Astrocyte of the cerebellum (primary cell): ENCODE measurements at places on chromosomes 1 and 21.

DNA sequence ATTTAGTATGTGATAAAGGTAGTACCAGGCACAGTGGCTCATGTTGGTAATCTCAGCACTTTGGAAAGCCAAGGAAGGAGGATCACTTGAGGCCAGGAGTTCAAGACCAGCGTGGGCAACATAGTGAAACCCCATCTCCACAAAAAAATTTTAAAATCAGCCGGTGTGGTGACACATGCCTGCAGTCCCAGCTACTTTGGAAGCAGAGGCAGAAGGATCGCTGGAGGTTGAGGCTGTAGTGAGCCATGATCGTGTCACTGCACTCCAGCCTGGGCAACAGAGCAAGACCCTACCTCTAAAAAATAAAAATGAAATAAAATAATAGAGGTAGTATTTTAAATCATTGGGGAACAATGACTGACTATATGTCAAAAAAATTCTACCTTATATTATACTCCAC lies 17.2 kb downstream of the SASS6 start:
- no peak for DNase-seq

DNA sequence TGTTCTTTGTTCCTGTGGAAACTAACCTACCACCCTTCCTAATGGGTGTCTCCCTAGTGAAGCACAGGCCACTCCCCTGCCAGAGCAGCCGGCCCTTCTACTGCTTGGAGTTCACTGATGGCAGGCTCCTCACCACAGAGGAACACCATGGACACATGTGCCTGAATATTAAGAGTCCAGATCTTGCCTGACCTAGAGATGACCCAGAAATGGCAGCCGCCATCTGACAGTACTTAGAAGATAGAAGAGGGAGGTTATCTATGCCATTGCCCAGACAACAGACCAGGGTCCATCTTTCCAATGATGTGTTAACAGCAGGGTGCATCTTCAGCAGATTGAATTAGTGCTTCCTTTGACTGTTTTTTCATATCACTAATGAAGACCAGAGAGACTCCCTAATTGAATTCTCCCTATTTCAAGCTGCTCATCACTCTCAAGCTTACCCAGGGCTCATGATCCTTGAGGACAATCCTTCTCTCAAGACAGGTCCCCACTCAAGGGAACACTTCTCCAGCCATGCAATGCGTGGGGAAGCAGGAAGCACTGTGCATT lies 59.8 kb downstream of the PLEKHA6 start:
- no peak for DNase-seq

GRCh38 chr1:16026723-16027484 lies 5.1 kb downstream of the CLCNKA start:
- DNase-seq: no peak

- DNase-seq: peak; percentile 39
Measured at GRCh38 chr1:107529511-107530149, 388.8 kb downstream of the NTNG1 start.

DNA sequence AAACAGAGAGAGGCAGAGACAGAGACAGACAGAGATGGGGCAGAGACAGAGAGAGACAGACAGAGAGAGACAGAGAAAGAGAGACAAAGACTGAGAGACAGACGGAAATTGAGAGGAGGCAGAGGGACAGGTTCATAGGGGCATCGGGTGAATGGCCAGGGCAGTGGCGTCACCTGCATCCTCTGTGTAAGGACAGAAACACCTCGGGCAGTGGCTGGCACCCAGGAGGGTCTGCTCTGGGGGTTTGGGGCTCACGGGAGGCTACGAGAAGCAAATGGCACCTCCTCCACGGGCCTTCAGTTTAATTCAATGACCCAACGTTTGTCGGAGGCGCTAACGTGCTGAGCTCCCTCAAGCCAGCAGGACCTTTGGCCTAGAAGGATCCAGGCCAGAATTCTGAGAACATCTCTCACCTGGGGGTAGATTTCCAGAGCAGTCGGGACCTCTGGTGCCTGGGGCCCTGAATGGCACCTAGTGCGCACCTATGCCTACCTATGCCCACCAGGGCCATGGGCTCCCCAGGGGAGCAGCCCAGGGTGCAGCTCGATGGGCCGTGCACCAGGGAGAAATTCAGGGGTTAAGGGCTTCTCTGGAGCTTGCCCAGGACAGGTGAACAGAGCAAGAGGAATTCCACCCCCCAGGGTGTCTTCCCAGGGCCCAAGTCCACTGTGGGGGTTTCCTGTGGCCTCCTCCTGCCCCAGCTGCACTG lies 20.6 kb upstream of the PTTG1IP start:
- no peak for DNase-seq

DNA sequence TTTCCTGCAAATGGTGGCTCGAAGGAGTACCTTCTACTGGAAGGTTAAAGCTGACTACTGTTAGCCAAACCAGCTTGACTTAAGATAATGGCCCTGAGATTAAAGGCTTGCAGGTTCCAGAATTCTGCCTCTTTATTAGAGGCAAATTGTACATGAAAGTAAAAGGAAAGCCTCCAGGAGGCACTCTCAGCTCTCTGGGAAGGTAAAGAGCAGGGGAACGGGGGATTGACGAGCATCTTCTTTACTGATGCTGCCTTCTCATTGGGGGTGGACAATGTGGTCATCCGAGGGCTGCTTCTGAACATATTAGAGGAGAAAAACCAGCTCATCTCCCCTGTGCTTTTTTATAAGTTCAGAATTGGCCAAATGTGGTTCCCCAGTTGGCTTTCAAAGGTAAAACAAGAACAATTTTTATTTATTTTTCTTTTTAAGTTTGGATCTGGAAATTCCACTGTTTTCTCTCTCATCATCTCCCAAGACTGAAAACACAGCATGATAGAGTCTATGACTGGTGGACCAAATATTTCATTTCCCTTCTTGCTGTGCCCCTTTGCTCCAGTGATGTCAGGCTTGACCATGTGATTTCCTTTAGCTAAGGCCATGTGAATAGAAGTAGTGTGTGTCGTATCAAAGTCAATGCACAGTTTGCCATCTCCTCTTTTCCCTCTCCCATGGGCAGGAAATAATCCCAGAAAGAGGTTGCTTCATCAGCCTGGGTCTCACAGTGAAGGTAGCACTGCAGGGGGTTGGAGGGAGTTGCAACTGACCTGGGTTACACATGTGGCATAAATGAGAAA lies 292.7 kb downstream of the PRDM2 start:
- no peak for DNase-seq

GRCh38 chr1:119467219-119467618 lies 39.8 kb upstream of the HSD3B1 start:
- DNase-seq: no peak

DNA sequence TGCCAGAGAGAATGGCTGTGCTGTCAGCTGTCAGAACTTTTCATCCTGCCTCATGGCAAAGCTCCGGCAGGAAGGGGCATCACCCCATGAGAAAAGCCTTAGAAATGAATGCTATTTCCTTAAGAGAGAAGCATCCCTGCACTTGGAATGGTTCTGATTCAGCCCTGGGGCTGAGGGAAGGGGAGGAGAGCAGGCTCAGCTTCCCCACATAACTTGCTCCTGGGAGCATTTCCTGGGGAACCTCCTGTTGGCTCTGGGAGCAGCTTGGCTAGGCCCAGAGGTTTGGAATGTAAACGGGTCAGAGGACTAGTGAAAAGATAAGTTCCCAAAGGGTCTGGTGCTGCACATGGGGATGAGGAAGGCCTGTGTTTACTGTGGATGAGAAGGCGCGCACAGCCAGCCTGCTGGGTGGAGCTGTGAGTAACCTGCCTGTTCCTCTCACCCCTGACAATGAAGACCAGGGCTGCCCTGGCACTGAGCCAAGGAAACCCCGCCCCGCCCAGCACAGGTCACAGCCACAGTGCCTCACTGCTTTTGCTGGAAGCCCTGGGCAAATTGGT lies 5.0 kb downstream of the PRELP start:
- DNase-seq: peak; percentile 12

GRCh38 chr1:224594851-224595250 lies 21.3 kb upstream of the CNIH3 start:
- no peak for DNase-seq

DNA sequence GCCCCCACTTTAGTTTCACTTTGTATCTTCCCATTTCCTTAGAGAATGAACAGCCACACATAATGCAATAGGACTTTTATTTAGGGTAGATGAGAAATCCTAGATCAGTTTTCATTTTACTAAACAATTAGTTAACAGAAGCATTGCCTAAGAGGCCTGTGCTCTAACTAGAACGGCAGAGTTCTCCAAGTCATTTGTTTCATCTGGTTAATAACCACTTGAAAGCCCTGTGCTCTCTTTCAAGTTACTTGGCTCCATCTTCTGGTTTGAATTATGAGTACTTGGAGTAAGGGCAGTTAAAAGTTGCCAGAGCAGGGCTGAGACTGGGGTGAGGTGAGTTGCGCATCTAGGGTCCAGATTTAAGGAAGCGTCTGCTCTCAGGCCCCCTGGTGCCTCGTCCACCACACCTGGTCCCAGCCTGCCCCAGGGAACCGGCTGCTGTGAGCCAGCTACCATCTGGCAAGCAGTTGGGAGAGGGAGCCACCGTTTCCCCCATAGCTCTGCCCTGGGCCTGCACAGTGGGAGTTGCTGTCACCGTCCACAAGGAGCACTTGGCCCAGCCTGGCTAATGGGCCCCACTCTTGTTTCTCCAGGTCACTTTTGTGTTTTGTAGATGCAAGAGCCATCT lies 18.1 kb upstream of the SLC44A3 start:
- DNase-seq: peak; percentile 76

DNA sequence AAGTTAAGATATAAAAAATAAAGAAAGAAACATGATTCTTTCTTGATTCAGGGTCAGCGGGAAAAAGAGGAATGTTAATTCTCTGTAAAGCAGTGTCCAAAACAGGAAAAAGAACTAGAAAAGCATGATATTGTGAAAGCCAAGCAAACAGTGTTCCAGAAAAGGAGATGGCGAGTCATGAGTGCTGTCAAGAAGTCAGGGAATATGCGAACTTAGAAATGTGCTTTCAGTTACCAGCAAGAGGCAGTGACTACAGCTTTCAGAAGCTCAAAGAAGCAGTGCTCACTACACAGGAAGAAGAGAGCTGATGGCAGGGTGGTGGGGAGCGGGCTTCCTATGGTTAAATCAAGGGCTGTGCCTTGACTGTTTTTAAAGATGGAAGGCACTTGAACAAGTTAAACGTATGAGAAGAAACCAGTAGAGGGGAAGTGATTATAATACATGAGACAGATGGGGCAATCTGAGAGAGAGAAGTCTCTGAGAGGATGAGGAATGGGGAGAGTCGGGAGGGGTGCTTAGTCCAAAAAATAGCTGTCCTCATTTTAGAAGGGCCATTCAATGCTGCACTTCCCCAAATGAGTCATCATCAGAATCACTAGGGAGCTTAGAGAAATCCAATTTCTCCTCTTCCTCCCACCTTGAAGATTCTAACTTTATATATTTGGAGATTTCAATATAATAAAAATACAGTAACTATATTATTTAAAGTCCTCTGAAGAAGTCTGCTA lies 90.4 kb downstream of the KCNK1 start:
- no peak for DNase-seq

- DNase-seq: no peak
Measured at GRCh38 chr1:87273291-87273690, 55.4 kb upstream of the LMO4 start.

DNA sequence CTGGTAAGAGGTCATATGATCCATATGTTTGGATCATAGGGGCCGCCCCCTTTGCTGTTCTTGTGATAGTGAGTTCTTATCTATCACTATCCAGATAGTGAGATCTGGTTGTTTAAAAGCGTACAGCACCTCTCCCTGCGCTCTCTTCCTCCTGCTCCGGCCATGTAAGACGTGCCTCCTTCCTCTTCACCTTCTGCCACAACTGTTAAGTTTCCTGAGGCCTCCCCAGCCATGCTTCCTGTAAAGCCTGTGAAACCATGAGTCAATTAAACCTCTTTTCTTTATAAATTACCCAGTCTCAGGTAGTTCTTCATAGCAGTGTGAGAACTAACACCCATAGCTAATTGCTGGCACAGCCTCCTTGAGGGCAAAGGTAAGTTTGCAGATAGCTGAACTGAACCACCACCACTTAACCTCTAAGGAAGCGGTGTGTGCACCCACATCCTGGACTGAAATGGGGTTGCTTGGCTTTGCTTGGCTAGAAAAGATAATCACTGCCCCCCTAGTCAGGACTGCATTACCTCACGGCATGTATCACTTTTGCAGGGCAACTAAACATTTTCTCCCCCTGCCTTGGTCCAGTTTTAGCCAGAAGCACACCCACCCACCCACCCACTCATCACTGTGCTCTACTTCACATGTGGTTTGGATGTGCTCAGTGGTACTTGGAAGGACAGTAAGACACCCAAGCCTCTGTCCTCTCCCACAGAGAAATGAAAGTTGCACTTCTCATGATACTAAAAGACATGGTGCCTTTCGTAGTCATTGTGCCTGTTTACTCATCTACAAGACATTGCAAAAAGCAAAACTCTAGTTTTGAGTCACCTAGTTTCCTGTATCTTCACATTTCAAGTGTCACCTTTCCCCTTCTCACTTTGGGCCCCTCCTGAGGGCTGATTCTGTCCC lies 23.1 kb upstream of the PTAFR start:
- no peak for DNase-seq

DNA sequence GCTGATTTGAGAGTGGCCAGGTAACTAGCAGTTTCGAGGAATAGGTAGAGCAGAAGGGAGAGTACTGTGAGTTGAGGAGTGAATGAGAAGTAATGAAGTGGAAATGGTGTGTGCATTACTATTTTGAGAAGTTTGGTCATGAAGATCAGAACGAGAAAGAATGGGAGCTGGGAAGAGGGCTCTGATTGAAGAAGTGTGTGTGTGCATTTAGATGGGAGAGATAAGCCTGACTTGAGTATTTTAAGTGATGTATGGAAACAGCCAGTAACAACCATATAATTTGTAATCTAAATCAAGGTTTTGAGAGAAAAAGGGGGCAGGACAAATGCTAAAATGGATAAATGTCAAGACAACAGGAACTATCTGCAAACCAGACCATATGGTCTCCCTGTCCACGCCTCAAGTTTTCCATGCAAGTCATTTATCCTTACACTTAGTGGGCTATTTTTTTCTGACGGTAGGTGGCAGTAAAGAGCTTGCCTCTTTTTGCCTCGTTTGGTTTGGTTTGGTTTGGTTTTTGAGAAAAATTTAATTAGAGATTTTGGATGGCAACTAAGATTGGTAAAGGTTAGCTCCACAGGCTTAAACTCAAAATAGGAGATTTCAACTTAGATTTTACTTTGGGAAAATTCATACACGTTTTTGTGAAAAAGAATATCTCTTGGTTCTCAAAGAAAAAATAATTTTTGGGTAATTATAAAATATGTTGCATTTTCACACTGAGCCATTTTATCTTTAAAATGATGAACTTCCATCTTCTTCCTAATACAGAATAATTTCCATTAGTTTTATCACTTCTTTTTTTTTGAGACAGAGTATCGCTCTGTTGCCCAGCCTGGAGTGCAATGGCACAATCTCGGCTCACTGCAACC lies 9.5 kb upstream of the B3GALNT2 start:
- peak; percentile 62 for DNase-seq

DNA sequence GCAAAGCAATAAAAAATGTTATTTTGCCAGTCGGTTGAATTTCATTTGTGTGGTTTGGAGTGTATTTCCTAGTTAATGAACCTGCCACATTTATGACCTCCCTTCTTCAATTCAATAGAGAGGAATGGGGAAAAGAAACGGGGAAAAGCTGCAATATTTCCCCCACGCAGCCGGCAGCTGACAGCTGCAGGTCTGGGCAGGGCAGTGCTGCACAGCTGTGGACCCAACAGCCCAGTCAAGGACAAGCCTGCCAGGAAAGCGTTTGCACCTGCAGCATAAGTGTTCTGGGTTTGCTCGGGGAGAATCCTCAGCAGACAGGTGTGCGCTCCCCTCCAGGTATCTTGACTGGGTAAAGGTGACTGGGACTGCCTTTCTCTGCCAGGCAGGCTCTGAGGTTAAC lies 53.4 kb downstream of the FBXO2 start:
- DNase-seq: no peak
